ENCODE measurements at places on chromosomes 7 and 10.

- H3K36me3 ChIP-seq, result no peaks in the 10 kb centered on the region
- peak; percentile 49 for DNase-seq
- H3K27me3 ChIP-seq, result no peaks in the 10 kb centered on the region
- no peak overlapping the region for H3K27ac ChIP-seq
- H3K4me3 ChIP-seq, result peak overlapping the region; percentile 75
Observed at GRCh38 chr7:91266067-91266688, 1.9 kb downstream of the FZD1 start.

DNA sequence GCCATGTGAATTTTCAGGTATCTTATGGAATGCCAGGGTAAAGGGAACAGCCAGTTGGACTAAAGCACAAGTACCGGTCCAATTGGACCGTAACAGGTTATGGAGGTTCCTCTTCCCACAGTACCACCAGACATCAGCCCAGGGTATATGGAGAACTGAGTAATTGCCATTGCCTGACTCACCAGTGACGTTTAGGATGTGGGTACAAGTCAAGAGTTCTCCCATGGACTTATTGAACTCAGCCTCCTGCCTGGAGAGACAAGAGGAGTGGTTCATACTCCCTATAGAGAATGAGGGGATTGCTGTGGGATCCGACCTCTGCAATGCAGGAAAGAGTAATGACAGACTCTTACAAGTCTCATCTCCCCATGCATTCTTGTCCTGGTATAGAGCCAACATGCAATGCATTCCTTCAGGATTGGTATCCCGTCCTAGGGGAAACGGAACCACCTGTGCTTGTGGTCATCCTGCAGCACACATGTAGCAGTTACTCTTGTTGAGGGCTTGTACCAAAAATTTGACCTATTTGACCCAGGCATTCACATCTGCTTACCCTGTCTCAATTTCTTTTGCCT is 30.7 kb upstream of the ELOVL3 start:
- no peaks in the 10 kb centered on the region for H3K36me3 ChIP-seq
- H3K27me3 ChIP-seq, result no peaks in the 10 kb centered on the region
- H3K27ac ChIP-seq, result no peak overlapping the region
- H3K4me1 ChIP-seq, result no peaks in the 10 kb centered on the region
- DNase-seq, result no peak
- no peak overlapping the region for H3K4me3 ChIP-seq

- H3K4me1 ChIP-seq, result peaks cover 47% of the 10 kb centered on the region
- DNase-seq, result no peak
- H3K4me3 ChIP-seq, result no peak overlapping the region
- no peaks in the 10 kb centered on the region for H3K27me3 ChIP-seq
- no peak overlapping the region for H3K27ac ChIP-seq
Observed at GRCh38 chr10:50552771-50553535, 70.8 kb downstream of the SGMS1 start.

GRCh38 chr10:26502986-26503385 is 64.8 kb downstream of the APBB1IP start:
- no peaks in the 10 kb centered on the region for H3K4me1 ChIP-seq
- no peaks in the 10 kb centered on the region for H3K36me3 ChIP-seq
- no peak for DNase-seq
- H3K27ac ChIP-seq, result no peak overlapping the region
- H3K4me3 ChIP-seq, result no peak overlapping the region

DNA sequence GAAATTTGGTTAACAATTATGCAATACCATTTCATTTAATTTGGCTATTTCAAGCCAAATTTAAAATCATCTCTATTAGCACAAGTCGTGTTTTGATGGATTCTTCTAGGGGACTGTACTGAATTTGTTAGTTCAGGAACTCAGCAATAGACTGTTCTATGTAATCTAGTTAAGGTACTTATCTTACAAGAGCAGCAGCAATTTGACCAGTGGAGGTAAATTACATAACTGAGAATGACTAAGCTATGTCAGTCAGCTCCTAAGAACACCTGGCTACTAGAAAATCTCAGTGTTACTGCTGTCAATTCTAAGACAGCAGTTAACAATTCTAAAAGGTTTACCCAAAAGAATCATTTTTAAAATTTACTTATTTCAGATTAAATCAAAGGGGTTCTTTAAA is 513.9 kb upstream of the ZWINT start:
- H3K27me3 ChIP-seq, result no peaks in the 10 kb centered on the region
- no peaks in the 10 kb centered on the region for H3K4me1 ChIP-seq
- no peaks in the 10 kb centered on the region for H3K36me3 ChIP-seq
- H3K4me3 ChIP-seq, result no peak overlapping the region
- no peak for DNase-seq

DNA sequence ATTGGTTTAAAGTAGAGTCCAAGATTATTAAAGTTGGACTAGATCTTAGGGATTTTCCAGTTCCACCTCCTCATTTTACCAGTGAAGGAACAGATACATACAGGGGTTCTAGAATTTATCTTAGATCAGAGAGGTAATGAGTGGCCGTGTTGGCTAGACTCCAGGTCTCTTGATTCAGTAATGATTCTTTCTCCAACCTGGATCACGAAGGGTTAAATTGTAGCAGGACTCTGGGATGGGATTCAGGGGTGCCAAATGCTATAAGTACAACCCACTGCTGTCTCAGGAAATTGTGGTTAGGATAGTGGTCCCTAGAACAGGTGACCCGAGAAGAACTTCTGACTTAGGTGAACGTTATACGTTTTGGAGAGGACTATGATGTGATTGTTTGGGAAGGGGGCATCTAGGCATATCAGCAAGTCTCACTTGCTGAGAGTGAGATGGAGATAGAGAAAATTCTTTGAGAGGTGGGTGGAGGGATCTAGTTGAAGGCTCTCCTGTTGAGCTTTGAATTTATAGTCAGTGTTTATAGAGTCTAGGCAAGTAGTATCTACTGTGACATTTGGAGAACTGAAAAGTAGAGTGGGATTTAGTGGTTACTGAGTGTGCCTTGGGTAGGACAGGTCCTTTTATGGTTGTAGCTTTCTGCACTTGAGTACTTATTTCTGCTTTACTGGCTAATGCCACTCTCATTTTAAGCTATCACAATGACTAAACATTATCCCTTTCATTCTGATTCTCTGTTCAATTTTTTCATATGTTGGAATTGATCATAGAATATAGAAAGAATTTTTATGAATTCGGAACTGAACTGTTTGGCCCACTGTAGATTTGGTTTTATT is 58.3 kb downstream of the ST7 start:
- H3K36me3 ChIP-seq, result no peaks in the 10 kb centered on the region
- no peak for DNase-seq
- H3K4me1 ChIP-seq, result peaks cover 3% of the 10 kb centered on the region
- H3K27me3 ChIP-seq, result no peaks in the 10 kb centered on the region
- no peak overlapping the region for H3K27ac ChIP-seq

- H3K36me3 ChIP-seq, result no peaks in the 10 kb centered on the region
- H3K27ac ChIP-seq, result no peak overlapping the region
Observed at GRCh38 chr10:78781251-78781913, 287.4 kb upstream of the ZMIZ1 start.

DNA sequence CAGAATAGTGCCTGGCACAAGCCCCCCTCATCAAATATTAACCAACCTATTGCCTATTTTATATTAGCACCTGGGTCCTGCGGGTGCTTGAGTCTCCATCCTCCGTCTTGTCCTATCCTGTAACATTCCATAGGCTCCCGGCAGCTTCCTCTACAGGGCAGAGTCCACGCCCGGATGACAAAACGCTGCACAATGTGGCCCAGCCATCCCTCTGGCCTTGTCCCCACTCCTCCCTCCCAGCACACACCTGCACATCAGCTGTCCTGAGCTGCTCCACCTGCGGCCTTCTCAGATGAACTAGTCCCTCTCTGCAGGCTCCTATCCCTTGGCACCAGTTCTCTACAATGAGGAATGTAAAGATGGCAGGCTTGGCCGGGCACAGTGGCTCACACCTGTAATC is 153.5 kb upstream of the PDE1C start:
- no peaks in the 10 kb centered on the region for H3K27me3 ChIP-seq
- no peak overlapping the region for H3K27ac ChIP-seq
- no peaks in the 10 kb centered on the region for H3K4me1 ChIP-seq
- DNase-seq, result no peak
- no peaks in the 10 kb centered on the region for H3K36me3 ChIP-seq

DNA sequence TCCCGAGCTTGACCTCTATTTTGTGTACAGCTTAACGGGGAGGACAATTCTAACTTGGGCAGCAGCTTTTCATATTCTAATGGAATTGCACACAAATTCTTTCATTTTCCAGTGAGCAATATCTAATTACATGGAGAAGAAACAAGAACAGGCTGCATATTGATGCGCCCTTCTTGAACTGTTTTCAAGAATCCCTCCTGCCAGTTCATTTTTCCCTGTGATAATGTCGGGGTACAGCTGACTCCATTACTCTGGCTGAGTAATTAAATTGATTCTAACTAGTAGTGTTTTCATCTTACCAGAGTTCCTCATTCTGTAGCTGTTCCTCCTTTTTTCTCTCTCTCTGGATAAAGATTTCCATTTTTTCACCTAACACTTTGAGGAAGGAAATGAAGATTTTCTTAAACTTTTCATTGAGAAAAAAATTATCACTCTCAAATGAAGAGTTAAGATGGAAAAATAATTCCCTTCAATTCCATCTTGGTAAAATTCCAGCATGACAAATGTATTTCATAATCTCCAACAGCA is 190.9 kb downstream of the FANK1 start:
- no peaks in the 10 kb centered on the region for H3K36me3 ChIP-seq
- H3K4me1 ChIP-seq, result no peaks in the 10 kb centered on the region
- no peak overlapping the region for H3K27ac ChIP-seq
- no peak for DNase-seq
- H3K27me3 ChIP-seq, result no peaks in the 10 kb centered on the region

DNA sequence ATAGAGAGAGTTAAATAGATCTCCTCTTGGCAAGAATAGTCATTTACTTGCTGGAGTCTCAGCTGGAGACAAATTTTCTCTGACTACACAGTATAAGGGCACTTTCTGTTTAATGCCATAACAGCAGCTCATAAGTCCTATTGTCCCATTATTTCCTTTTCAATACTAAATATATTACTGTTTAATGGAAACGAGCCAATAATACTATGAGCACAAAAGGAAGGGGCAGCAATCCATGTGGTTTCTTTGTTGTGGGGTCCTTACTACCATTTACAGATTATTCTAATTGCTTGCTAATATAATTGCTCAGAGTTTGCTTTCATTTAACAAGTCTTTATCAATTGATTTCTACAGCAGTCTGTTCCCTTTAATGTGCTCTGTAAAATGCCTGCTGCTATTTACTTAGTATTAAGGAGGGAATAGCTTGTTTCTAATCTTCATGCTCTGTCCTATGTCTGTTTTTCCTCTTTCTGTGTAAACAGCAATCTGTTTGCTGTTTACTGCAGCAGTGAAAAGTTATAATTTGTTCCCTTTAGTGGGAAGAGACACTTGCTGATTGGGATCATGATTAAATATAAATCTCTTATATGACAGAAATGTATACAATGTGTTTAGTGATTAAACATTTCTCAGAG is 296.2 kb upstream of the SMIM30 start:
- no peaks in the 10 kb centered on the region for H3K36me3 ChIP-seq
- no peak overlapping the region for H3K27ac ChIP-seq
- no peak overlapping the region for H3K4me3 ChIP-seq
- no peak for DNase-seq

DNA sequence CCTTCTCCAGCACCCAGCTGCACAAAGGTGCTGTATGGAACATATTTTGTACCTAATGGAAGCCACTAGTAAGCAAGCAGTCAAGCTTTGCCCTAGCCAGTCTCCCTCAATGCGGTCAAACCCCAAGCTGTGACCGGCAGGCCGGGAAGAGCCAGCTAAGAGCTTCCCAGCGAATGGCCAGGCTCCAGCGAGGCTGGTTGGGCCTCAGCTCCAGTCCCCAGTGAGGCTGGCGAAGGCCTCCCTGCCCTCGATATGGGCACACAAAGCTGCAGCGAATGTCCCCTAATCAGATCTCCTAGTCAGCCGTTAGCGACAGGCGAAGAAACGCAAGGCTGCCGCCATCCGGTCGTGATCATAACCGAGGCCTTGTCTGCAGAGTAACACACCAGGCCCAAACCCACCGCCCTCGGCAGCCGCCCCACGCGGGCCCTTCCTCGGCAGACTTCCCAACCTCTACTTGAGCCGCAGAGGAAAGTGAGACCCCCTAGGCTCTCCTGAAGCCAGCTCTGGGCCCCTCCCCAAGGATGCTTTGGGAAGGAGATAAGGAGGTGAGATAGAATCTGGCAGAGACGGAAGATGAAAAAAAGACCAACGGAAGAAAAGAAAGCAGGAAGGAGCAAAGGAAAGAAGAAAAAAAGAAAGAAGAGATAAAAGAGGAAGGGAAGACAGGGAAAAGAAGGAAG is 3.1 kb upstream of the HOXA9 start:
- no peak overlapping the region for H3K4me3 ChIP-seq
- H3K4me1 ChIP-seq, result peaks cover 9% of the 10 kb centered on the region
- H3K36me3 ChIP-seq, result no peaks in the 10 kb centered on the region
- H3K27me3 ChIP-seq, result peaks cover 19% of the 10 kb centered on the region

DNA sequence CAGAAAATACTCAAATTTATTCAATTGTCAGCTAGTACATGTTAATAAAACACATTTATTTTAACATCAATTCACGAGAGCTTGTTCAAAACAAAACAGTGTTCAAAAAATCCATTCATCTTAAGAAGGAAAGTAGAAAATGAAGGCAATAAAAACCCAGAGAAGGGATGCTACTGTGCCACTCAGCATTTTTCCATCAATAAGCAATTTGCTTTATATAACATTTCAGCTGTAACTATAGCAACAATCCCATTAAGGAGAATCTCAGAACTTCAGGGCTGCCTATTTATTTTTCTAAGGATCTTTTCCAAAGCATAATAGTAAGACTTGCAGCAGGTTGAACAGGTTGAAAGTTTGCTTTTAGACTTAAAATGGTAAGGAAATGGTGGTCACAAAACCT is 190.5 kb downstream of the PCLO start:
- H3K36me3 ChIP-seq, result no peaks in the 10 kb centered on the region
- no peaks in the 10 kb centered on the region for H3K4me1 ChIP-seq
- no peak for DNase-seq
- H3K27me3 ChIP-seq, result no peaks in the 10 kb centered on the region

DNA sequence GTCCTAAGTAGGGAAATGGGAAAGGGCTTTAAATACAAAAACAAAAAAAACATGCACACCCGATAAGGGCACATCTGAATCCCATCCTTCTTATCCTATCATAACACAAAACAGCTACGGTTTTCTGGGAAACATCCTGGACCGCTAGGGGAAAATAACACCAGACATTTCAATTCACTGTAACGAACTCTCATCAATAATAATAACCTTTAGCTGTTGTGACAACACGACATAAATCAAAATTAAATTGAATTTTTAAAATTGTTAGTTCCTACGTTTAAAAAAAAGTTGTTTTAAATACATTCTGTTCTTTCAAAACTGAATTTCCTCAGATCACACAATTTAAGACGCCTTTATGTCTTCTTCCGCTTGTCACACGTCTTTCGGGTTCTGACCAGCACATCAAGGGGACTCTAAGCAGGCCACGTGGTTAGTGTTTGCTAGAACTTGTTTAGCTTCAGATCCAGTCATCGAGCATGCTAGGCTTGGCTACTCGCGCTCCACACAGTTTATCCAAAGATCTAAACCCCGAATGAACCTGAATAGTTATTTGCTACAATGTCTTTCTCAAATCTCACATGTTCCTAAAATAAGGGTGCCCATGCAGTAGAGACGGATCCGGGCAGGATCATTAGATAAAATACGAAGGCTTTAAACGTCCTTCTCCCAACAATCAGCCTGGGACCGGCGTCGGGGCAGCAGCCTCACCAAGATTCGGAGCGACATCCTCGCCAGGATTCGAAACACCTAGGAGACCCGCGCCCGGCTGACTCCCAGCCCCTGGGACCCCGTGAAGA is 839 bp downstream of the IKZF5 start:
- H3K36me3 ChIP-seq, result no peaks in the 10 kb centered on the region
- peaks cover 27% of the 10 kb centered on the region for H3K4me1 ChIP-seq
- no peaks in the 10 kb centered on the region for H3K27me3 ChIP-seq
- H3K4me3 ChIP-seq, result peak overlapping the region; percentile 96

Data from pancreas (tissue), 10 donors.